ENCODE measurements at places on chromosomes 7 and 10.

DNA sequence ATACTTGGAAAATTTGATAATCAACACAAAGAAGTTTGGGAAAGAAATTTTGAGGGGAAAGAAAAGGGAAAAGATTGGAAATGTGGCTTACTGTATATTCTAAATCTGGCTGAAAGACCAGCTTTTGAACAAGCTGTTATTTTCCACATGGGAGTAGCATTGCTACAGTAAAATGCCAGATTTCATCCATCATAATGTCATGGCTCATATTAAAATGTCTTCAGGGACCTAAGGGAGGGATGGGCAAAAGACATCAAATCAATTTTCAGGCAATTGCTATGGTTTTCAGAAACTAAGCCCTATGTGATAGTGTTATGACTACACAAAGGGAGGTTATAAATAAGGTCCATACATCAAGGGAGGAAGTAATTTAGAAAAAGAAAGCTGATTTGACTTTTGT lies 1116.9 kb upstream of the CELF2 start:
- DNase-seq, result no peak

DNA sequence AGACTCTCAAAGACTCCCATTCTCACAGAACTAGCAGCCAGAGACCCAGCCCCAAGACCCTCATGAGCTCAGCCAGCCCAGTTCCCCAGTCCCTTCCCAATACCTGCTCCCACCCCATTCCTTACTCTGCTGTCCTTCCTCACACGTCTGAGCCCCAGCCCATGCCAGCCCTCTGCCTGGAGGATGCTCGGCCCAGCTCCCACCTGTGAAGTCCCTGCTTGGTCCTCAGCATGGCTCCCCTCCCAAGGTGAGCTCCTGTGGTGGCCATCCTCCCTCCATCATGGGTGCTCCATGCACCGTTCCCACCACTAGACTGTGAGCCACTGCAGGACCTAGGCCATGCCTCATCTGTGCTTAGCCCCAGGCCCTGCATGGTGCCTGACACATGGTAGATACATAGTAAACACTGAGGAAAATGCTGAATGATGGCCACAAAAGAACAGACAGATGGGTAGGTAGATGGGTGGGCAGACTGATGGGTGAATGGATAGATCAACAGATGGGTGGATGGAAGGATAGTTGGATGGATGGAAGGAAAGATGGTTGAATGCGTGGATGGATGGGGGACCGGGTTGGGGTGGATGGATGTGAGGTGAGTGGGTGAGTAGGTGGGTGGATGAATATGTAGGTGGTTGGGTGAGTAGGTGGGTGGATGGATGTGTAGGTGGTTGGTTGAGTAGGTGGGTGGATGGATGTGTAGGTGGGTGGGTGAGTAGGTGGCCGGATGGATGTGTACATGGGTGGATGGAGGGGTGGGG lies 138.9 kb downstream of the GRID1 start:
- DNase-seq, result no peak

DNA sequence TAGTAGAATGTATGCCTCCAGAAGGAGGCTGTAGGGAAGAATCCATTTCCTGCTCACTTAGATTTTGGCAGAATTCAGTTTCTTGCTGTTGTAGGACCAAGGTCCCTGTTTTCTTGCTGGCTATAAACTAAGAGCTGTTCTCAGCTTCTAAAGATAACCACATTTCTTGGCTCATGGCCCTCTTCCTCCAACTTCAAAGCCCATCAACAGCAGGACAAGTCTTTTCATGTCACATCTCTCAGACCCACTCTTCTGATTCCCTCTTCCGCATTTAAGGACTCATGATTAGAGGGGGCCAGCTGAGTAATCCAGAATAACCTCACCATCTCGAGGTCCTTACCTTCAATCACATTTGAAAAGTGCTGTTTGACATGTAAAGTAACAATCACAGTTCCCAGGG lies 8.2 kb upstream of the LSM8 start:
- DNase-seq, result no peak

DNA sequence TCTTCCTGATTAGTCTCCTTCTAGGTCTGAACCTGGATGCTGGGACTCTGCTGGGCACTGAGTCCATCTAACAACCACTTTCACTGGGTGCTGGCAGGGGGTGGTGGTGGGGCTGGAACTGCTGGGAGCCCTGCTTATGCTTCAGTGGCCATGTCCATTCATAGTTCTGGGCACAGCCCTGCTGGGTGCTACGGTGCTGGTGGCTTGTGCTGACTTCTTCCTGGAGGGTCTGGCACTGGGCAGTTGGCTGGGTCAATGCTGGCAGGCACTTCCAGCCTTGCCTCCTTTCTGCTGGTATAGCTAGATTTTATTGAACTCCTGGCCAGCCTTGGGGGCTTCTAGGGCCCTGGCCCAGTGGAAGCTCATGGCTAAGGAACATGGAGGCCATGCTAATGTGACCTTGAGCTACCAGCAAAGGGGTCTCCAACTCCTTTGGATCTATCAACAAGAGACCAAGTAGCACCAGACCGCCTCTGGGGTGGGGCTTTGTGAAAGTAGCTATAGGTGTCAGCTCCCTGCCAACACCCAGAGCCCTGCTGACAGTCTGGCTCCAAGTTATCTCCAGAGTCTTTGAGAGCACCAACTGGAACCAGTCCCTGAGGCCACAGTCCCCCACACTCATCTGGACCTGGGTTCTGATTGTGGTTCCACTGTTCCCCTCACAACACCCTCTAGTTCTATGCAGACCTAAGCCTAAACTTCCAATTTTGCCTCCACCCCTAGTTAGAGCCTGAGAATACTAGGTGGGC lies 99.6 kb downstream of the MAGI2 start:
- no peak for DNase-seq

- no peak for DNase-seq
These were observed 54.3 kb upstream of the IGFBP3 start for GRCh38 chr7:45975367-45975766.

DNA sequence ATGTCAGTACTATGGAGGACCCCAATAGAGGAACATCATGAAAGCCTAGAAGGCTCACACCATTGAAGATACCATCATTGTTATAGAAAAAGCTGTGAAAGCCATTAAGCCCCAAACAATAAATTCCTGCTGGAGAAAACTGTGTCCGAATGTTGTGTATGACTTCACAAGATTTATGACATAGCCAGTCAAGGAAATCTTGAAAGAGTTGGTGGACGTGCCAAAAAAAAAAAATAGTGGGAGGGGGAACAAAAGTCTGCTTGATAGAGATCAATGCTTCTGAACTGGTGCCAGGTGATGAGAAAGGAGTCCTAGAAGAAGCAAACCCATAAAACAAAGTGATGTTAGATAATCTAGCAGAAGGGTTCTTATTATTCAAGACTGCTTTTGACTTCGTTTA lies 41.2 kb downstream of the RALA start:
- no peak for DNase-seq
